ENCODE measurements at places on chromosomes 3 and 15.
A peak's percentile ranks its signal among the peaks of the same experiment; 100 is the strongest.

- DNase-seq, result no peak
Measured at GRCh38 chr15:69891606-69892005, 206.1 kb downstream of the TLE3 start.

DNA sequence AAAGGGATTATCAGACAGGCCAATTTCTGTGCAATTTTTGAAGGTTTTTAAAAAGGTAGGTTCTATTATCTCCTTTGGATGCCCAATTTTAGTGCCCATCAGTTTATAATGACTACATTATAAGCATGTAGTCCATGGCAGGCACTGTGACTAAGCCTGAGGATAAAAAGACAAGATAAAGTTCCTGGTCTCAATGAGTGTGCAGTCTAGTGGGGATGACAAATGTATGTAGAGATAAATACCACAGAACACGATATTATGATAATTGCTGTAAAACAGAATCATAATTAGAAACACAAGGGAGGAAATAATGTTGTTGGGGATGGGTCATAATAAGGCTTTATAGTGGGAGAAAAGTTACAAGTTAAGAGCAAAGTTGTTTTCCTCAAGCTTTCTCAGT, 163.1 kb downstream of the ZNF385D start:
- DNase-seq, result no peak

DNA sequence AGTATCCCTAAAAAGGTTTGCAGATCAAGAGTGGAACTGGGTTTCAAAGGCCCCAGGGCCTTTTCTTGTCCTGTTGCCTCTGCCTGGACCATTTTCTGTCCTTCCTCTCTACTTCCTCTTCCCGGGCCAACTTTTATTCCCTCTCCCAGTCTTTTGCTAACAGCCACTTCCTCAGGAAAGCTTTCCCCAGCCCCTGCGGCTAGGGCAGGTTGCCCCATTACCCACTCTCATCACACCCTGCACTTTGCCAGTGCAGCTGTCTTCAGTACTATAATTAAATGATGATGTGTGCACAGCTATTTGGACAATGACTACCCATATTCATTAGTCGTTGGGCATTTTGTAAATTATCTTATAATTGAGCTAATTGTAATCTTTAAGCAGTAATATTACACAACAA, 150.5 kb upstream of the THBS1 start:
- DNase-seq, result no peak

- peak; percentile 69 for DNase-seq
Measured at GRCh38 chr3:12135029-12135657, 23.6 kb downstream of the TIMP4 start.

GRCh38 chr3:112688819-112689218, 47.9 kb upstream of the CCDC80 start:
- DNase-seq, result no peak

- no peak for DNase-seq
Measured at GRCh38 chr3:117105686-117106085, 396.1 kb downstream of the TUSC7 start.

GRCh38 chr3:139339219-139339906, 4.5 kb upstream of the MRPS22 start:
- DNase-seq, result no peak

DNA sequence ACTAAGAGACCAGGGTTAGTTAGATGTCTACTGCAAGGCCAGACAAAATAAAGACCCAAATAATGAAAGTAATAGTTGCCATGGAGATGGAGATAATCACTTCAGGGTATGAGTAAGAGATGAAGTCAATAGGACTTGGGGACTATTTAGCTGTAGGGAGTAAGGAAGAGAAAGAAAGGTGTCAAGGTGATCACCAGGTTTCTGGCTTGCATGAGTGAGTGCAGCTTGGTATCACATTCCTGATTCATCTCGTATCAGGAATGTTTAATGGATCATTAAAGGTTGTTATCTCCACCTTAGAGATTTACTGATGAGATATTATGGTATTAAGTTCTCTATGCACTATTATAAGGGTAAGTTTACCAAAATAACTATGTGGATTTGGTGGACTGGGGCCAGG, 357.4 kb upstream of the ATP11B start:
- no peak for DNase-seq

DNA sequence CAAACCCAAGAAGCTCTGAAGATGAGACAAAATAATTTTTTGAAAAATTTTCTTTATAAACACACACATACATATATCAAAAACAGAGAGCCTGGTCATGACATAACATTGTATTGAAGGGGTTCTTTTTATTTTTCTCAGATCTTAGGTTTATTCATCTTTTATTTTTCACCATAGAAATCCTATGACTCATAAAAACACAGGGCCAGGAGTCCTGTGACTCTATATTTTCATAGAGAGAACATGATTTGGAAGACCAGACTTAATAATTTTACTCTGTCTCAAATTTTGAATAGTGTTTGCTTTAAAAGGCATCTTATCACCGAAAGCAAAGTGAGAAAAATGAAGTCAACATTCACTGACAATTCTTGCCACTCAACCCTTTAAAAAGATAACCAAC, 57.7 kb downstream of the SUCNR1 start:
- no peak for DNase-seq

GRCh38 chr3:55204417-55204816, 276.6 kb upstream of the LRTM1 start:
- no peak for DNase-seq

GRCh38 chr3:139778682-139779233, 101.0 kb upstream of the NMNAT3 start:
- DNase-seq, result no peak

GRCh38 chr15:73751899-73752805, 999 bp downstream of the INSYN1 start:
- DNase-seq, result no peak

GRCh38 chr3:14785207-14786155, 33.3 kb upstream of the FGD5 start:
- DNase-seq, result no peak

DNA sequence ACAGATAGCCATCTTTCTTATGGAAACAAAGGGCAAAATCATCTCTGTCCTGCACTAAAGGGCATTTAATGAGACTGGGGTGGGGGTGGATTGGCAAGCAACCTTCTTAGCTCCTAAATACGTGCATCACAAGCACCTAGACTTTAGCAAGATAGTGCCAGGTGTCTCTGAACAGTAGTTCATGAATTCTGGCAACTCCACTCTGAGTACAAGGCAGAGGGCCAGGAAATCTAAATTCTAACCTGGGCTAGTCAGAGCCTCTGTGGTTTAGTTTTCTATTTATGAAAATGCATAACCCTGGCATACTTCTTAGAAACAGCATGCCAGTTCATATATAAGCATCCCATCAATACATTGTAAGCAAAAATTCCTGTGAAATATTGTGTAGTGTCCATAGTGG, 788.5 kb downstream of the MCTP2 start:
- DNase-seq, result no peak

DNA sequence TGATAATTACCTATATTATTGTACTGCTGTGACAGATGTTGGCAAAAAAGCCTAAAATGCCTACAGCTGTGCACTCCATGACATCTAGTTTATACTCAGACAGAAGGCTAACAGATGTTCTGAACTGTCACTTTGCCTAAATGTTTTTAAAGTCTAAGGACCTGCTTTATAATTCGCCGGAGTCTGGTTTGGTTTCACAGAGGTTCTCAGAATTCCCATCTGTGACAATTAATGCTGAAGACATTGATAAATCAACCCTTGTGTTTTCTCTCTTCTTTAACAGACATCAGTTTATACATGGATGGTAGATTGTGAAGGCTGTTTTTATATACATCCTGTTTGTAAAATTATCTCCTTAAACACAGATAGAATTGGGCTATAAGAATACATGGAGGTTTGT, 19.8 kb upstream of the SOX2 start:
- DNase-seq, result no peak

DNA sequence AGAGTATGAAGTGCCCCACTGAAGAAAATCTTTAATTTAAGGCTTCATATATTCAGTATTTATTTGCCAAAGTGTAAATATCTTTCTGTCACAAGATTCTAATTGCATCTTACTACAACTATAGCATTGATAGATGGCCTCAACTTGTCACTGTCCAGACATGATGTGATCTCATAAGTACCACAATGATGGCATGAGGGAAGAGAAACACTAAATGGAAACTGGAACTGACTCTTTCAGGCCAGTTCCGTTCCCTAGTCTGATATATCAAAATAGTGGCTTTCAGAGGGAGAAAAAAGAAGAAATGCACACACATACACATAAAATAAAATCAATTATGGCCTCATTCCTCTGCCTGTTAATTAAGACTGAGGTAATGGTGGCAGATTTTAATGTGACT, 615.7 kb downstream of the TBL1XR1 start:
- DNase-seq, result no peak

GRCh38 chr3:79361748-79362378, 405.9 kb downstream of the ROBO1 start:
- no peak for DNase-seq

DNA sequence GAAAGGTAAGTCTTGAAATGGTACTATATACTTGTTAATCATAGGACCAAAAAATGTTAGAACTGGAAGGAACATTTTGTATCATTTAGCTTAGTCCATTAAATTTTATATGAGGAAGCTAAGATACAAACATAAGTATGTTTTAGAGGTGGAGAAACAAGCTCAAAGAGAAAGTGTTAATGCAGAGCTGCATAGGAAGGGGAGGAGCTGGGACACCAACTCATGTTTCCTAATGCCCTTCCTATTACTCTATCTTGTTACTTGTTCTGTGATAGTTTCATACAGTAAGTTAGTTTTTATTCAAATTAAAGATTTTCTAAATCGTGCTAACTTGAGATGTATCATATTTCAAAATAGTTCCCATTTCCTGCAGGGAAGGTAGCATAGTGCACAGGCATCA, 7.4 kb downstream of the SLC35A5 start:
- DNase-seq, result no peak

- no peak for DNase-seq
Measured at GRCh38 chr15:64095431-64095794, 369 bp upstream of the SNX1 start.

DNA sequence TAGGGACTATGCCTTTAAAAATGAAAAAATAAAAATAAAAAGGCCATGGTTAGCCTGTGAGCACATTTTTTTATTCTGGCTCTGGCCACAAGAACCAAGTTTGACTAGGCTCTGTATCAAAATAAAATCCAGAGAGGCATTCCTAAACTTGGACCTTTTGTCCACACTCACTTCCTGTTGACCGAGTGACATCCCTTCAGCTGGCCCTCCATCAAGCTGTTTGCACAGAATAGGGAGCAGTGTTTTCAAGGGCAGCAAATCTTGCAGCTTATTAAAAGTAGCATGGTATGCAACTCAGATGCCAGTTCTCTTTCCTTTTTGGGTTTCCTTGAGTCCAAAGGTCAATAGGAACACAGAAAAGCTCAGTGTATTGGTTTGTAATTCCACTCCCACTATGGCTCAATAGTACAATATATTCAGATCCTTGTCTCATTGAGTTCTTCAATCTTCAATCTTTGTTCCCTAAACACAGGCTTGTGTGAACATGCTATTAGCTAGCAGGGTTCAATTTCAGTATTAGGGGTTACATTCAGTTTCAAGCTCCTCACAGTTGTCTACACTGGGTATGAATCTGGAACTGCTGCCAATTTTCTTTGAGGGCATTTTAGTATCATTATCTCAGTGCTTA, 244.5 kb downstream of the RBMS3 start:
- DNase-seq, result peak; percentile 35

- DNase-seq, result no peak
Measured at GRCh38 chr3:155682426-155683343, 62.2 kb downstream of the PLCH1 start.

GRCh38 chr3:129358177-129358771, 70.2 kb downstream of the EFCAB12 start:
- DNase-seq, result no peak

DNA sequence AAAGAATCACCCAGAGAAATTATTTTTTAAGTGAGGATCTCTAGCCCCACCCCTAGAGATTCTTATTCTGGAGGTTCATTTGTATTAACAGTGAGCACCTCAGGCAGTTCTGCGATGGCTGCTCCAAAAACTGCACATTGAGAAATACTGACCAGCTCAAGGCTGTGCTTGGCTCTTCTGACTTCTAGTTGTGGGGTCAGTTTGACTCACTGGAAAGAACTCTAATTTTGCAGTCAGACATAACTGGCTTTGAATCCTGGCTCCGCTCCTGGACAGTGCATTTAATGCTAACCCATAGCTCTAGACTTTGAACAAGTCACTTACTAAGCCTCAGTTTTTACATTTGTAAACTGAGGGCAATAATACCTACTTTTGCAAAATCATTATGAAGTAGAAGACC, 123.6 kb upstream of the SKOR1 start:
- DNase-seq, result no peak

DNA sequence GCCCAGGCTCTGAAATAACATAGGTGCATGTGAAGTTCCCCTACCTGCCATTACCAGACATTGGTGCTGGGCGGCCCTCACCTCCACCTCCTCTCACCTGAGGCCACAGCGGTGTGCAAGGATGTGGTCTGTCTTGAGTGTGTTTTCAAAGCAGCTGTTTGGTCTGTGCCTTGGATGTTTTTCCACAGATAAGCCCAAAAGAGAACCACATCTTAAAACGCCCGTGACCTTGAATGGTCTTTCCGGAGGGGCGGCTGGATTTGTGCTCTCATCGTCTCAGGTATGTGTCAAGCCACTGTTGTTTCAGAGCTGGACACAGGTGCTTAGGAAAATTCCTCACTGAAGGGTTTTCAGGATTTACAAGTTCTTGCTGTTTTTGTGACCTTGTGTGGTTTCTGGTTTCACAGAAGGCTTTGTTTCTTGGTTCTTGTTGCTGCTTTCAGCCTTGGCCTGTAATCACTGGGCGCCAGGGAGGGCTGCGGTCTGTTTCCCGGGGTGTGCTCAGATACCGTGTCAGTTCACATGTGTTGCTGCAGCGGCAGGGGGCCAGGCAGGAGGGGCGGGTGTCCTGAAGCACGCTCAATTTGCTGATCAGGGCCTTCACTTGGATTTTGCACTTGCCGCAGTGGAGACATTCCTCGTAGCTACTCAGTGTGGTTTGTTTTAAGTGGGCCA, 128.4 kb downstream of the IGF1R start:
- DNase-seq, result peak; percentile 74

DNA sequence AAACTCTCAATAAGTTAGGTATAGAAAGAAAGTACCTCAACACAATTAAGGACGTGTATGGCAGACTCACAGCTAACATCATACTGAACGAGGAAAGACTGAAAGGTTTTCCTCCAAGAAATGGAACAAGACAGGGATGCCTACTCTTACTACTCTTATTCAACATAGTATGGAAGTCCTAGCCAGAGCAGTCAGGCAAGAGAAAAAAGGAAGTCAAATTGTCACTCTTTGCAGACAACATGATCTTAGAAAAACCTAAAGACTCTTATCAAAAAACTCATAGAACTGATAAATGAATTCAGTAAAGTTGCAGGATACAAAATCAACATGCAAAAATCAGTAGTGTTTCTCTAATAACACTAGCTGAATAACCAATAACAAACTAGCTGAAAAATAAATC, 96.0 kb downstream of the C3orf70 start:
- DNase-seq, result no peak

- no peak for DNase-seq
Measured at GRCh38 chr3:52391096-52391495, 53.8 kb downstream of the SEMA3G start.

DNA sequence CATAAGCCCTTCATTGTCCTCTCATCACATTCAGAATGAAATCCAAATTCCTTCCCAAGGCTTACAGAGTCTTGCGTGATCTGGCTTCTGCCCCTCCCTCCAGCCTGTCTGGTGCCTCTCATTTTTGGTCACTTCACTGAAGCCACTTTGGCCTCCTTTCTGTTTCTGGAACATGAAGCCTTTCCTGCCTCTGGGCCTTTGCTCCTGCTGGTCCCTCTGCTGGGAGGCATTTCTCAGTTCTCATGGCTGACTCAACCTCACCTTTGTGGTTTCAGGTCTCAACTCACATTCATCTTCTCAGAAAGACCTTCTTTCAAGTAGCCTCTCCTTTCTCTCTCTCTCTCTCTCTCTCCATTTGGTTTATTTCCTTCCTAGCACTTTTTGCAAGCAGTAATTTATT, 43.9 kb upstream of the BHLHE40 start:
- no peak for DNase-seq

All from body of pancreas (tissue), 4 donors.